ENCODE measurements at places on chromosomes 11 and 22. TPM values are rescaled to one million over a fixed set of nuclear protein-coding genes. Genes with fewer than 3 reads are reported as not detected.

GRCh38 chr11:19628018-19628417, 84.6 kb upstream of the NAV2 start:
- peak; percentile 27 for DNase-seq

DNA sequence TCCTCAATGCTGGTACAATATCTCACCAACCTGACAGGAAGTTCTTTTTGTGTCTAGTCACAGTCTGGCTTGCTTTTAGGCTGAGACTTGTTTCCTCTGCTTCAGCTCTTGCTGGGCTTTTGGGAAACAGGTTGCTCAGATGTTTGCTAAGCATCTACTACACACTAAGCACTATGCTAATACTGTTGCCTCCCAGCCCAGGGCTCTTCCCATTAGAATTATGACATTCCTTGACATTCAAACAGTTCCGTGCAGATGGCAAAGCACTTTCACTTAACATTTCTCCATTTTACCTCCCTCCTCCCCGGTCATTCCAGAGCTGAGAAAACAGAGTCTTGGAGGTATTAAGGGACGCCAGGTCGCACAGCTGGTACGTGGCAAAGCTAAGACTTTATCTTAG, 200.7 kb upstream of the TBCEL start:
- no peak for DNase-seq

DNA sequence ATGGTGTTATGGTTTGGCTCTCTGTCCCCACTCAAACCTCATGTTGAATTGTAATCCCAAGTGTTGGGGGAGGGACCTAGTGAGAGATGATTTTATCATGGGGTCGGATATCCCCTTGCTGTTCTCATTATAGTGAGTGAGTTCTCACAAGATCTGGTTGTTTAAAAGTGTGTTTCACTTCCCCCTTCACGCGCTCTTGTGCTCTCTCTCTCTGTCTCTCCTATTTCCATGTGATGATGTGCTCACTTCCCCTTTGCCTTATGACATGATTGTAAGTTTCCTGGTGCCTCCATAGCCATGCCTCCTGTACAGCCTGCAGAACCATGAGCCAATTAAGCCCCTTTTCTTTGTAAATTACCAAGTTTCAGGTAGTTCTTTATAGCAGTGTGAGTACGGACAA, 765.1 kb downstream of the KCNA4 start:
- no peak for DNase-seq

DNA sequence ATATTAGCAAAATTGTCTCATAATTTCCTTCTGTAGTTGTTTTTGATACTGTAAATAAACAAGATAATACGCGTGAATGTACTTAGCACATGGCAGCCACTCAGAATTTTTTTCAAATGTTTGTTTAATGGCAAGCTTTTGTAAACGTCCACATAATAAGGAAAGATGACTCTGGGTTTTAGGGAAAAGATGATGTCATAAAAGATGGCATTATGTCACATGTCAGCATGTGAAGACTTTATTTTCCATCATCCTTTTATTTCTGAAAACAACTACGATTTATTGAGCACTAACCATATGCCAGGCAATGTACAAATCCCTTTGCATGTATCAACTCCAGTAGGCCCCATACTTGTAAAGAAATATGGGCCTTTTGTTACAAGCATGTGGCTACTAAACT, 139.9 kb downstream of the C11orf91 start:
- no peak for DNase-seq

- no peak for DNase-seq
These were observed 77.1 kb upstream of the OR9Q1 start for GRCh38 chr11:57946628-57947027.

HTR3A gene
- total RNA-seq: not detected

KRTAP5-2 gene
- not detected for total RNA-seq

NAALADL1 gene
- total RNA-seq: 2.8 TPM

Data from glomerular endothelial cell (primary cell).